Mammary epithelial cell (primary cell): ENCODE measurements at places on chromosomes 3 and 15.

GRCh38 chr3:166064476-166064875 lies 227.3 kb upstream of the BCHE start:
- DNase-seq = no peak

DNA sequence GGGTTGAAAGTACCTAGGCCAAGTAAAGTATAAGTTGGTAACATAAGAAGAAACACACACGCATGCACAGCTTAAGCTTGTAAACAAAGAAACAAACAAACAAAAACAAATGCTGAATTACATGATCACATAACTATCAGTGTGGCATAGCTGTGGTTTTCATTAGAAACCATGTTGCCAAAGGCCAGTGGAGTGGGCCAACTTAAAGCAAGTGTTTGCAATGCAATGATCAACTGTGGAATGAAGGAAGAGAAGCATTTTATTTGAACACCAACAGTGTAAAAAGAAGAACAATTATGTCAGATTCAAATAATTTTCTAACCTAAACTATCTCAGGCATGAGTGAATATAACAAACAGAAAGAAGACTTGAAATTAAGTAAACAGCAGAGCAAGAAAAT lies 199.4 kb upstream of the STRIT1 start:
- DNase-seq = no peak

GRCh38 chr3:11558002-11558401 lies 85.7 kb downstream of the VGLL4 start:
- peak; percentile 88 for DNase-seq

GRCh38 chr15:91346259-91346658 lies 246.2 kb downstream of the SV2B start:
- no peak for DNase-seq

- DNase-seq = peak; percentile 38
Measured at GRCh38 chr3:153289334-153289808, 127.3 kb downstream of the RAP2B start.

DNA sequence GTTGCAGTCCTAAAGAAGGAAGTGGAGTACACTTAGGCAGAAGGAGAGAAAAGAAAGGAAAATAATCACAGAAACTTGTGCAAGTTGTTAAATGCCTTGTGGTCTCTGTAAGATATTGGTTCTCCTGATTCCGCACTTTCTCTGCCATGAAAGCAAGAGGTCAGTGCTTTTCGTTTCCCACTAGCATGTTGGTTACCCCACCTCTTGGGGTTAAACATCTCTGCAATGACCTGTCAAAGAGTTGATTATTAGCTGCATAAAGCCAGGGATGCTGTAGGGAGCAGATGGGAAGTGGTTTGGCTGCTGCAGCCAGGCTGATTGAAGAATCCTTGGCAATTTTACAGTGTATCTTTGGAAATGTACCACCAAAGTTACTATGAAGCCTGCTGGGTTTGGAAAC lies 33.3 kb downstream of the ZNF609 start:
- DNase-seq = no peak

- DNase-seq = peak; percentile 83
Measured at GRCh38 chr3:69012100-69012799, 1.2 kb downstream of the EOGT start.

DNA sequence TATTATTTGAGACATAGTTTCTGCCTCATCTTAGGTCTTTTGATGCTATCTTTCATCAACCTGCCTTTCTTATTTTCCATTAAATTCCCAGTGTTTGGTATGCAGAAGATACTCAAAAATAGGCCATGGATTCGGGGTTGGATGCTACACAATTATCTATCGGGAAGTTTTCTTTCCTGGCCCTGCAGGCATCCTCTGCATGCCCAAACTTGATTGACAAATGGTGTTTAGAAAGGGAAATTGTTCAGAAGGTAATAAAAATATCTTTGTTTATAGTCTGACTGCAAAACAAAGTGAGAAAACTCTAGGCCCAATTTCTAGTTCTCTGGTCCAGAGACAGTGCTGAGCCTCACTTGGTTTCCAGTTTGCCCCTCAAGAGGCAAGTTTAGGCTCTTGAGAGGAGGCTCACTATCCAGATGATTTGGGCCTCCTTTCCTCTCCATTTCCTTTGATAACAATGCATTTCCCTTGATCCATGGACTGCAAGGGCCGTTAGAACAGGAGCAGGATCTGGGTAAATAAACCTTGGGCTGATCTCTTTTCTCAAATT lies 157.1 kb upstream of the DPH6 start:
- no peak for DNase-seq

DNA sequence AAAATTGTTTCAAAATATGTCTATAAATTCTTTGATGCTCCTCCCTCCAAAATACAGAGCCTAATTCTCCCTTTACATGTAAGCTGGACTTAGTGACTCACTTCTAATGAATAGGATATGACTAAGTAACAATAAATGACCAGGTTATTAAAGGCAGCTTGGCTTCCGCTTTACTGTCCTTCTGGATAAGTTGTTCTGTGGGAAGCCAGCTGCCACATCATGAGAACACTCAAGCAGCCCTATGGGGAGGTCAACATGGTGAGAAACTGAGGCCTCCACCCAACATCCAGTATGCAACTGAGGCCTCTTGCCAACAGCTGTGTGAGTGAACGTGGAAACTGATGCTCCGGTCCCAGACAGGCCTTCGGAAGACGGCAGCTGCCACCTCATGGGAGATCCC lies 247.3 kb upstream of the CHRM5 start:
- peak; percentile 78 for DNase-seq

GRCh38 chr15:31435261-31435911 lies 108.8 kb downstream of the KLF13 start:
- DNase-seq = peak; percentile 28

- no peak for DNase-seq
Measured at GRCh38 chr3:135997554-135998320, 32.2 kb downstream of the PPP2R3A start.

GRCh38 chr3:14410503-14411165 lies 8.2 kb downstream of the SLC6A6 start:
- DNase-seq = peak; percentile 73

DNA sequence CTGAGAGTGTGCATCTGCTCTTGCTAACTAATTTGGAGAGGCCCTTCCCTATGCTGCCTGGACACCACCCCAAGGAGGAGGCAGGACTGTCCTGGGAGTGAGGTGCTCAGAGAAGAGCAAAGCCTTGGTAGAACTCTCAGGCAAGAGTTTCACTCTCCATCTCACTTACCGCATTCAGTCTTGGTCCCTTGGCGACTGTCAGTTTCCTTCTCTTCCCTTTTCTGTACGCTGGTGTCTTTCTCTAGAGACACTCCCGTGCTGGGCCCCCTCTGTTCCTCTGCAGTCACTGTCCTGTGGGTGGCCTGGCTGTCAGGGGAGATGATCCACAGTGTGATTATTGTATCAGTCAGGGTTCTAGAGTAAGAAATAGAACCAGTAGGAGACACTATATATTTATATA lies 44.0 kb downstream of the IDH2 start:
- DNase-seq = no peak

DNA sequence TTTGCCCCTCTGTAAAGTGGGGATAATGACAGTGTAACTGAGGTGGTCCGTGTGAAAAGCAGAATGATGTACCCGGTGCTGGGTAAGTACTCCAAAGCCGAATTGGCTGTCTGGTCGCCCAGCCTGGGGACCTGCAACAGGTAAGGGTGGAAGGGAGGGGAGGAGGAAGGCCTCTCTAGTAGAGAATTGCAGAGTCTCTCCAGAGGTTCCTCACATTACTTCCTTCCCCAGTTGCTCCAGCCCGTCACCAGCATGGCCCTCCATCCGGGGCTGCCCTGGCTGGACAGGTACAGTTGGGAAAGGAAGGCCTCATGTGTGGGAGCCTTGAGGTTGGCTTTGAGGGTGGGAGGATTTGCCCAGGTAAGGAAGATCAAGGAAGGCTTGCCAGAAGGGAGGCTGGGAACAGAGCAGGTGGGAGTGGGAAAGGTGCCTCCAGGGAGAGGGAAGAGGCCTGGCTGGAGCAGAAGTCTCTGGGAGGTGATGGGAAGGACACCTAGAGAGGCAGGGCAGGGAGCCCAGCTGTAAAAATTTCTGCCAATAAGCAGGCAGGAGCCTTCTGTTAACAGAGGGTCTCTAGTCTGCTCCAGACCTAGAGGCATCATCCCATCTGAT lies 1.7 kb upstream of the PSTPIP1 start:
- DNase-seq = no peak

DNA sequence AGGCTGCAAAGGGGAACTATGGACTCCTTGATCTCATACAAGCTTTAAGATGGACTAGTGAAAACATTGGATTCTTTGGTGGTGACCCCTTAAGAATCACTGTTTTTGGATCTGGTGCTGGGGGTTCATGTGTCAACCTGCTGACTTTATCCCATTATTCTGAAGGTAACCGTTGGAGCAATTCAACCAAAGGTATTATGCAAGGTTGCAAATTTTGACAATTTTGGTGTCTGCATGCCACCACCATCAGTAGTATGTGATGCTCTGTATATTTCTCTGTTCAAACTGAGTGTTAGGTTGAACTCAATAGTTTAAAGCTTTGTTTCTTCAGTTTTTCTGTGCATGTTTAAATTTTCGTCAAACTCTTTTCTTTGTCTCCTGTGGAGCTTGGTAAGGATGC lies 583.8 kb upstream of the NAALADL2 start:
- DNase-seq = no peak

GRCh38 chr15:41683955-41684354 lies 23.8 kb downstream of the MGA start:
- no peak for DNase-seq

- DNase-seq = peak; percentile 6
Measured at GRCh38 chr3:121481106-121481880, 64.5 kb downstream of the POLQ start.

- peak; percentile 55 for DNase-seq
Measured at GRCh38 chr15:66946578-66947164, 118.7 kb upstream of the SMAD3 start.

DNA sequence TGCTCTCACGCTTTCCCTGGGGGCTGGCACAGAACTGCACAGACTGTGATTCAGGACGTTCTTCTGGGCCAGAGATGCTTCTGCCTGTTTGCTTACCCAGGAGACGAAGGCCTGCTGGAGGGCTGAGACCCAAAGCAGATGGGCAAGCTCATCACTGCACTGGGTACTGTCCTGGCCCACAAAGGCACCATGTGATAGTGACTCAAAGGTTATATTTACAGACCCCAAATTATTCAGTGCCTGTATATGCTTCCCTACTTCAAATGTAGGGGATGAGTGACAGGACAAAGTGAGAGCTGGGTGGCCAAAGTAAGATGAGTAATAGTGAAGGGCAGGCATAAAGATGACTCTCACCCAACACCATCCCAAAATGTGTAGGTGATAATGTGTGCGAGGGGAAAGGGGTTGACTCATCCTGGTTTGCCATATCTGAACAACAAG lies 127.4 kb downstream of the WDR76 start:
- peak; percentile 45 for DNase-seq

DNA sequence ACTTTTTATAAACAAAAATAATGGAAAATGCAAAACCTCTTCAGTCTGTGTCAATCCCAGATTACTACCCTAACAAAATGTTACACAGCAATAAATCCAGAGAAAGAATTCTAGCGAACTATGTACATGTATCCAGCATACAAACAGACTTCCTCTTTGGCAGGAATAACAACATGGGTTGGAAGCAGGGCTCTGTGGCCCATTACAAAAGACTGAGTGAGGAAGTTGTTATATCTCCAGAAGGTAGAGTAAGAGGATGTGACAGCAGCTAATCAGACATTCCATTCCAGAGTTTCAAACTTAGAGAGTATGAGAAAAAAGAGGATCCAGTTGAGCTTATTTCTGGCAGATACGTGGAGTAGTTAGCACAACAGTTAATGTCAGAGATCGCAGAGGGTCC lies 294.0 kb upstream of the PLSCR5 start:
- DNase-seq = no peak

DNA sequence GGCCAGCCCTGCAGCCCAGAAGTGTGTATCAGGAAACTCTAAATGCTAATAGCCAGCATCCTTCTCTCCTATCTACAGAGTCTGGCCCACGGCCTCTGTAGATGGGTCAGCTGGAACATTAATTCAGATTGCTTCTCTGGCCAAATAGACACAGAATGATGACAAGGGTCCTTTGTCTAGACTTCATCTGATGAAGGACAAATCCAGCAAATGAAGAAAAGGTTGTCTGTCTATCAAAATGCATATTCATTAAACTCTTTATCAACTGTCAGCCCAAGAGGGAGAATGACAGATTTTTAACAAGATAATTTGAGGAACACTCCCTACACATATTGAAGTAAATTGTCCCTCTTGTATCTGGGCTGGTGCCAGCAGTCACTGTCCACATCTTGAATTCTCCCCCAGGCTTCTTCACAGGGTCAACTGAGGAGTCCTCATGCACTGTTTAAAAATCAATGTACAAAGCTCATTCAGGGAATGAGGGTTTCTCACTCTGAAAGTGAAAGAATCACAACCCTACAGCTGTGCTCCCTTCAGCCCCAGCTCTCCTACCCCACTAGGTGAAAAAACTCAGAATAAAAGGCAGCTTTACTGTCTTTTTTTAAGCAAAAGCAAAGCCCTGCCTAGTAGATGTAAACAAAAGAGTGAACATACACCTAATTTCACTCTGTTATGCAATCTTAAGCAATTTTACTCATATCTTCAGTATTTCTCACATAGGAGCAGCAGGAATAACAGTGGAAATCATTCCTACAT lies 507.7 kb downstream of the IGSF11 start:
- no peak for DNase-seq

GRCh38 chr3:73503781-73504180 lies 121.0 kb downstream of the PDZRN3 start:
- no peak for DNase-seq

GRCh38 chr3:128823008-128823407 lies 56.4 kb upstream of the ACAD9 start:
- no peak for DNase-seq

GRCh38 chr3:47482366-47482765 lies 6.6 kb upstream of the SCAP start:
- no peak for DNase-seq

DNA sequence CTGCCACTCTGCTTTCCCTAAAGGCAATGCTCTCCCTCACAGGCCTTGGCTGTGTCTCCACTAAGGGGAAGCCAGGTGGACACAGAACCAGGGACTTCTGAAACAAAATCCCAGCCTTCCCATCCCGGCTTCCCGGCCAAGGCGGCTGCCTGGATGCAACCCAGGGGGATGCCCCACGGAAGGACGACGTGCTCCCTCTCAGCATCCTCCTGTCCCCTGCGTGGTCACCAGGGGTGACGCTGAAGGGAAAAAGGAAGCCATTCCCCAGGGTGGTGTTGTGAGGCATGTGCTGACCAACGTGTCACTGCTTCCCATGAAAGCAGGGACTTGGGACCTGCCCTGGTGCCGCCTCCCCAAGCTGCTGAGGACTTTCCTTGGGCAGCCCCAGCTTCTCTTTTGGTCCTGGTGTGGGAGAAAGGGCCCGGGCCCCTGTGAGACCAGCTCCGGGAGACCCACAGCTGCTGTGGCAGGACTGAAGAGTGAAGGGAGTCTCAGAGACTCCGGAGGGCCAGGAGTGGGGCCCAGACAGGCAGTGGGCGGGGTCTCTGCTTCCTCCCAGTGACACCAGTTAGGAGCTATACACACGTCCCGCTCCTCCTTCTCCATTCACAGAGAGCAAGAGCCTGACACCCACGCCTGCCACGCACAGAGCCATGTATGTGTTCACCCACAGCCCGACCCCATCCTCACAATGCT lies 139.2 kb downstream of the NUP210 start:
- DNase-seq = no peak

GRCh38 chr3:60339304-60339703 lies 911.9 kb downstream of the FHIT start:
- no peak for DNase-seq

GRCh38 chr3:180619723-180620122 lies 17.8 kb downstream of the TTC14 start:
- DNase-seq = no peak

- DNase-seq = no peak
Measured at GRCh38 chr3:181695661-181696491, 15.8 kb upstream of the SOX2 start.

GRCh38 chr3:32366638-32367397 lies 24.8 kb upstream of the CMTM7 start:
- peak; percentile 33 for DNase-seq

- DNase-seq = peak; percentile 24
Measured at GRCh38 chr3:40780925-40781406, 256.2 kb downstream of the ZNF621 start.
